Left renal cortex interstitium (tissue), 4 donors: ENCODE measurements at places on chromosomes 7 and 10. TPM values are rescaled to one million over a fixed set of nuclear protein-coding genes. Genes with fewer than 3 reads are reported as not detected.

XRCC2 gene
- polyA plus RNA-seq, result 5.5 TPM

SH3PXD2A gene
- polyA plus RNA-seq, result 30.5 TPM

SLC18A3 gene
- polyA plus RNA-seq, result 0.06 TPM

CUZD1 gene
- 1.7 TPM for polyA plus RNA-seq

C10orf62 gene
- polyA plus RNA-seq, result 0.59 TPM

GIMAP2 gene
- polyA plus RNA-seq, result 7.4 TPM

FZD8 gene
- 12.8 TPM for polyA plus RNA-seq

SLC13A1 gene
- polyA plus RNA-seq, result 25.4 TPM

IGF2BP3 gene
- polyA plus RNA-seq, result 52.3 TPM

LDB3 gene
- polyA plus RNA-seq, result 1.1 TPM

GLI3 gene
- 13.3 TPM for polyA plus RNA-seq

GRCh38 chr10:111830359-111830758 is 353.2 kb downstream of the GPAM start:
- DNase-seq, result no peak

DNA sequence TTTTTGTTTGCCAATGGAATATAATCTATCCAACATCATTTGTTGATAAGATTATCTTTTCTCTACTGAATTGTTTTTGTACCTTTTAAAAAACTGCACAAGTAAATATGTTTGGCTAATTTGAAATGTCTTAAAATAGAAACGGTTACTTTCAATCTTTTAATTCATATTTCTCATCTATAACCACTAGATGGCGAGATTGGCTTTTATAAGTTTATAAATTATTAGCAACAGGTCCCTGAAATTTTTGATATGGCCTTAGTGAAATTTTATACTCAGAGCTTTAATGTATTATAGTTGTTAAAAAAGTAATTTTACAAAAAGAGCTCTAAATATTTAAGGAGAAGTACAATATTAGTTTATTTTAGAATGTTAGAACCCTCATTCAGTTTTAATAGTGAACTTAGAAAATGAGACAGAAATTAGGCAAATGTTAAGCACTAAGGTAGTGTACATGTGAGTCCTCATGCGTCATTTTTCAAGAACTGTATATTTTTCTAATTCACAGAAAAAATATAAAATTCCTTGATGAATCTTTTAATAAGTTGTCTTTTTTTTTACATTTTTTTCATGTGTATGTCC is 592.5 kb downstream of the ARL4A start:
- peak; percentile 6 for DNase-seq

GRCh38 chr7:137953043-137953664 is 48.7 kb downstream of the CREB3L2 start:
- DNase-seq, result no peak

DNA sequence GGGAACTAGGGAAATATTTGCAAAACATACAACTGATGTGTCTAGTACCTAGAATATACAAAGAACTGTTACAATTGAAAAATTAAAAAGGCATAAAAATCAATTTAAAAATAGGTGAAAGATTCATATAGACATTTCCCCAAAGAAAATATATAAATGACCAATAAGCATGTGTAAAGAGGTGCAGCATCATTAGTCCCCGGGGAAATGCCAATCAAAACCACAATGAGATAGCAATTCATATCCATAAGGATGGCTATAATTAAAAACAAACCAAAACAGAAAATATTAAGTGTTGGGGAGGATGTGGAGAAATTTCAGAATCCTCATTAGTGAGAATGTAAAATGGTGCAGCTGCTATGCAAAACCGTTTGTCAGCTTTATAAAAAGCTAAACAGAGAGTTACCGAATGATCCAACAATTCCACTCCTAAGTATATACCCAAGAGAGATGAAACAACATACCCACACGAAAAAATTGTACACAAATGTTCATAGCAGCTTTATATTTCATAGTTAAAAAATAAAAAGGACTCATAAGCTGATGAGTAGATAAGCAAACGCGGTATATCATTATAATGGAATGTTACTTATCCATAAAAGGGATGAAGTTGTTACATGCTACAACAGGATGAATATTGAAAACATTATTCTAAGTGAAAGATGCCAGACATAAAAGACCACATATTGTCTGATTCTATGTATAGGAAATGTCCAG is 210.1 kb upstream of the INHBA start:
- DNase-seq, result no peak

- DNase-seq, result no peak
These were observed 2.2 kb downstream of the MAFK start for GRCh38 chr7:1532456-1533254.

- no peak for DNase-seq
These were observed 13.9 kb downstream of the IFIT3 start for GRCh38 chr10:89341649-89342048.

DNA sequence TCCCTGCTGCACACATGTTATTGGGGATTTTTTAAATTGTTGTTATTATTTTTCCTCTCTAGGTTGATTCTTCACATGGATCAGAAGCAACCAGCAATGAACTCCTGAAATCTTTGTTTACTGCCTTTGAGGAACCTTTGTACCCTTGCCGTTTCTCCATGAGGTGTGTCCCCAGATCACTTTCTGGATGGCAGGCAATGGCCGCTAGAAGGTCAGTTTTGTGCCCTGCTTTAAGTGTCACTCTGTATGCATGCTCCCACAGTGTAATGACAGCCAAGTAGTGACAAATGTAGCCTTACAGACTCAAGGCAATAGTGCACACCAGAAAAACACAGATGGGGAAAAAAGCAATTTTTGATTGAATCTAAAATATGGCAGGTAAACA is 47.7 kb upstream of the NRP1 start:
- DNase-seq, result no peak

DNA sequence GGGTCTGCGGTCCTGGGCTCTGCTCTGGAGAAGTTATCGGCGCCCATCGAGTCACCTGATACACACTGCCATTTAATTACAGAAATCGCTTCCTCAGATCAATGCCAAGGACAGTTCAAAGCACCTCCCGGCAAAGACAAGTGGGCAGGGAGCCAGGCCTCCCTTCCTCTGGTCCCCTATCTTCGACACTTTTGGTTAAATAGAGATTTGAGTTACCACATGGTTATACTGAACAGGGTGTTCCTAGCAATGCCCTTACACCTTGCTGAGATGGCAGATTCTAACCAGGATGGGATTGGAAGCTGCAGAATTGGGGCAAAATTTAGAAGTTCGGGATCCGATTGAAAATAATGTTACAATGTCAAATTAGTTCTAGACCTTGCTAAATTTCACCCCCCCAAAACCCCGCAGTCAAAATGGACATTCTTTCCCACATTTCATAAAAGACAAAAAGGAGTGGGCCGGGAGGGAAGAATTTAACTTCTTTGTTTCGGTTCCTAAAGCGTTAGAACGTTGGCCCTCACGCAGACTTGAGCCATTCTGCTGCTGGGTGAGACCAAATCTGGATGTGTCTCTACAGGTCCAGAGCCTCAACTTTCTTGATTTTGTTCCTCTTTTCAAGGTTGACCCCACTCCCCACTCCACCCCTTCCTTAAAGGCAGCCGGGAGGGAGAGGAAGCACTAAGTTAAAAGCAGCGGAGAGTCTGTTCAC is 2.2 kb upstream of the DLX5 start:
- no peak for DNase-seq

- DNase-seq, result peak; percentile 16
These were observed 8.8 kb upstream of the ATRNL1 start for GRCh38 chr10:115084277-115084850.

- DNase-seq, result no peak
These were observed 8.0 kb upstream of the TAS2R60 start for GRCh38 chr7:143435266-143435665.

DNA sequence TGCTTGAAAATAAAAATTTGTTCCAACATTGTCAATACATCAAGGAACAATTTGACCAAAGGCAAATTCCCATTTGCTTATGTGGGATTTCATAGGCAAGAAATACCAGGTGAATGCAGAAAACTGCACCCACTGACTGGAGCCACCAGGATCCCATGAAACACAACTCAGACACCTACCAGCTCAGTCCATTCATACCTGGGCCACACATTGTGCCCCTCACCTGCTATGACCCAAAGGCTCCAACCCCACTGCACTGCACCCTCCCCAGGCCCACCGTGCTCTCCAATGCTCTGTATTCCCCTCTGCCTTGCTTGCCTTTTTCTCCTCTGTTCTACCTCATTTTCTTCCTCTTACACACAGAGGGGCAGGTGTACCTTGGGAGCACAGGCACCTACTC is 5.3 kb downstream of the NCAPG2 start:
- DNase-seq, result no peak

- no peak for DNase-seq
These were observed 7.0 kb upstream of the PDCD4 start for GRCh38 chr10:110864662-110865140.

- DNase-seq, result no peak
These were observed 6.6 kb upstream of the ZYX start for GRCh38 chr7:143374561-143374960.

- DNase-seq, result no peak
These were observed 83.9 kb upstream of the TRIL start for GRCh38 chr7:29041991-29042390.

DNA sequence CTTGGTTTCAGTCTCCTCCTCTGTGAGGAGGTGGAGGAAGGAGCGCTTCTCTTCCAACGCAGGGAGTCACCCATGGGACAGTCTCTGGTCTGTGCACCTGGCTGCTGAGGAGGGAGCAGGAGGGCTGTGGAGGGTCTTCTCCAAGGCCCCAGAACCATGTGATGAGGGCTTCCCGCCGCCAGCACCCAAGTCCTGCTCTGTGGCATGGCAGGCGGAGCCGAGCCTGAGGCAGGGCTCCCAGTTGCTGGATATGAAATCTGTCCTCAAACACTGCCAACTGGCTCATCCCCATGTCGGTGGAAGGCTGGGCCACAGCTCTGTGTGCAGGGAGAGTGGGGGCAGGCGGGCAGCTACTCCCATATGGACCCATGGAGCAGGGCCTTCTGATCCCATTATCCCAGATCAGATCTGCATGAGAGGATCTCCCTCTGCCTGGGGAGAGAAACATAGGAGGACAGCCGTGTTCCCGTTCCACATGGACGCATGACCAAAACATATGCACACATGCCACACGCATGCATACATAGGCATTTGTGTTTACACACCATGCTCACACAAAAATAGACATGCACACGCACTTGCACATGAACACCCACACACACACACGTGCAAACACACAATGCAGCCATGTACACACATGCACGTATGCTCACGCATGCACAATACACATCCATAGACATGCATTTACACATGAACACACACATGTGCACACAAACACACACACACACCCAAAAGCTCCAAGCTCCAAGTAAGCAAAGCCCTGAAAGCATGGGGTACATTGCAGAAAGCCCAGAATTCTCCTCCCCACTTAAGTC is 38.8 kb upstream of the EN2 start:
- DNase-seq, result no peak

- DNase-seq, result no peak
These were observed 1.9 kb upstream of the UNC5B start for GRCh38 chr10:71210542-71210871.

DNA sequence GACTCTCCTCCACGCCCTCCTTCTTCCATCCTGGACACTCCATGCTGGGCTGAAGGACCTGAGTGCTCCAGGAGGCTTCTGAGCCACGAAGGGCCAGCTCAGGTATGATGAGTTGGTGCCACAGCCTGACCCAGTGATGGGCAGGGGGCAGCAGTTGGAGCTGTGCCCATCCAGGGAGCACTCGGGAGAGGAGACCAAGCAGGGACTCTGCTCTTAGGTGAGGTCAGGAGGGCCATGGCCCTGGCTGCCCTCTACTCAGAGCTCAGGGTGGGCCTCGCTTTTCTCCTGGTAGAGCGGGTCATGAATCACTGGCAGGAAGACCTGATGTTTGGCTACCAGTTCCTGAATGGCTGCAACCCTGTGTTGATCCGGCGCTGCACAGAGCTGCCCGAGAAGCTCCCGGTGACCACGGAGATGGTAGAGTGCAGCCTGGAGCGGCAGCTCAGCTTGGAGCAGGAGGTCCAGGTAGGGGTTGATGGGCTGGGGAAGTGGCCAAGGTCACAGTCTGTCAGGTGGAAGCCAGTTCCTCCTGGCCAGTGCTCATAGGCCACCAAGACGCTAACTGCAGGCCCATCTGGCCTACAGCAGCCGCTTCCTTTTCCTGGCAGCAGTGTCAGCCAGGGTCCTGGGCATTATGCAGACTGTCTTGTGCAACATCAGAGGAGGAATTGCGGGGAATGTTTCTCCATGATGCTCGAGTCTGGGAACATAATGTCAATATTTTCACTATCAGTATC is 50.8 kb downstream of the ALOX5 start:
- DNase-seq, result no peak

GRCh38 chr10:98377001-98377400 is 38.0 kb downstream of the PYROXD2 start:
- no peak for DNase-seq

DNA sequence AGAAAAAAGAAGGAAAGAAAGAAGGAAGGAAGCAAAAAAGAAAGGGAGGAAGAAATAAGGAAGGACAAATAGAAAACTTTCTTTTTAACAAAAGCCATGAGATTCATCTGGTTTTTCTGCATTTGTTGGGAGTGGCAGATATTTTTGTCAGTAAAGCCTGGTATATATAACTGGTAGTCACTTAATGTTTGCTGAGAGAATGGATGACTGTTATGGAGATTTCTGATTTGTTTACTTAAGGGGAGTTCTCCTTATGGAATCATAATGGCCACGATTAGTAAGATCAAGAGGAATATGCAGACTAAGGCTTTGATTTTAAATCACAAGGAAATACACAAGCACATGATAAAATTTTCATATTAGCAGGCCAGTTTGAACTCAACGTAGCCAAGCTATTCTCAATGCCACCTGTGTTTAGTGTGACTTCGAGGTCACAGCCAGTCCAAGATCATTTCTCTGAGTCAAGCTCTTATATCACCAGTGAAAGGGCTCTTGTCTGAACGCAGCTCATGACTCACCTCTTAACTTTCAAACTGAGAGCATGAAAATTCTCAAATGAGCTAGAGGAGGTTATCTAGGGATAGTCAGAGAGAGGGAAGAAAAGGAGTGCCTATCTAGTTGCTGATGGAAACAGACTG is 445.1 kb upstream of the ZMIZ1 start:
- no peak for DNase-seq
